ENCODE measurements at places on chromosomes 5 and 9.
A peak's percentile ranks its signal among the peaks of the same experiment; 100 is the strongest.

DNA sequence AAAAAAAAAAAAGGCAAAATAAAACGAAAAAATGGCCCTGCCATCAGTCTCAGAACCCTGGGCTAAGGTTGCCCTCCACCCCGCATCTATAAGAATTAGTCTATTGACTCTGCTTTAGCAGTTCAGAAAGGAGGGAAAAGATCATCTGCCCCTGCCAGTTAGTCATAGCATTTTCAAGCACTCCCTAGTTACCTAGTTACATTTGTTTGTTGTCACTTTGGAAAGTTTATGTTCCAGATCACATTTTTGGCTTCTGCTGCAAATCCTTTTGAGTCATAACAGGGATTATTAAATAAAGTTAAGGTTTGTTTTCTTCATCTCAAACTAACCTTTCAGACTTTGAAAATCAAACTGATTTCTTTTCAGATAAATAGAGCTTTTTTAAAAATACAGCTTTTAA, 52.1 kb downstream of the AQP7 start:
- no peak for DNase-seq

DNA sequence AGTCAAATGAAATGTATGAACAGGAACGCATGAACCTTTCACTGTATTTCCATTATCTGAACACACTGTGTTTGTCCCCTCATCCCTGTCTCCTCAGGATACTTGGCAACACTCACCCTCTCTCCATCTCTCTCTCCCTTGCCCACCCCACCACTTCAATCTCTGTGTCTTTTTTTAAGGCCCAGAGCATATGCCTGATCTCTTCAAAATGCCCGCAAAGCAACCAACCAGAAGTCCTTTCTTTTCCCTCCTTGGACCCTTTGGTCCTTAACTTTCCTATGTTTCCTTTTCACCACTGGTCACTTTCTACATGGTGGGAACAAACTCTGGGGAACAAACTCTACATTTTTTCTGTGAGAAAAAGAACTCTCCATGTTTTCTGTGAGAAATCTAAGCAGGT, 3.2 kb upstream of the IRF1 start:
- DNase-seq, result no peak

- no peak for DNase-seq
Observed at GRCh38 chr9:130308081-130308571, 42.6 kb downstream of the HMCN2 start.

GRCh38 chr5:150065886-150066285, 20.5 kb downstream of the CSF1R start:
- DNase-seq, result no peak

DNA sequence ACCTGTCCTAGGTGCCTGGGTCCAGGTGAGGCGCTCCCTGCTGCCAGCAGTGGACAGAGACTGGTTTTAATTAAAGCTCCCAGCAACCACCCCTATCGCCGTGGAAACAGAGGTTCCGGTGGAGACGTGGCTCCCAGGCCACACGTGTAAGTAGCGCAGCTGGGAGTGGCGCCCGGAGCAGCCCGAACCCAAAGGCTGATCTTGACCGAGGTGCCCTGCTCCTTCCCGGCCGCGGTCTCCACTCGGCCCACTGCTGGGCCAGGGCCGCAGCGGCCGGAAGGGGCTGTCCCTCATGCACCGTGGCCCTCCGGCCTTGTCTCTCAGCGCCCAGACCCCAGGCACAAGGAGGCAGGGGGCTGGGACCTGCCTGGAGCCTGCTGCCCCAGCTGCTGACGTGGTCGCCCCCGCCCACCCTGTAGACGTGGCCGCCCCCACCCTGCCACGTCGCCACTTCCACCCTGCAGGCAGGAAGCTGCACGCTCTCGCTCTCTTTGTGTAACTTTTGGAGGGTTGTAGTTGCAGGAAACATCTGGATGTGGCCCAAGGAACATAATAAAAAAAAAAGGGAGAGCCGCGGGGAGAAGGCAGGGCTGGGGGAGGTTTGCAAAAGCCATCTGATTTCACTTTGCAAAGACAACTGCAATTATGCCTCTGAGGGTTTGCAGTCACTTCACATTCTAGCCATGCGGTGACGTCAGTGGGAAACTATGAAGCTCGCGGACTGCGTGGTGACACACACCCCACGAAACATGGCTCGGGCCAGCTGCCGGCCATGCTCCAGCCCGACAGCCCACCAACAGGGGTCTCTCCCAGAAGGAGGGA, 129.9 kb downstream of the RXRA start:
- no peak for DNase-seq

DNA sequence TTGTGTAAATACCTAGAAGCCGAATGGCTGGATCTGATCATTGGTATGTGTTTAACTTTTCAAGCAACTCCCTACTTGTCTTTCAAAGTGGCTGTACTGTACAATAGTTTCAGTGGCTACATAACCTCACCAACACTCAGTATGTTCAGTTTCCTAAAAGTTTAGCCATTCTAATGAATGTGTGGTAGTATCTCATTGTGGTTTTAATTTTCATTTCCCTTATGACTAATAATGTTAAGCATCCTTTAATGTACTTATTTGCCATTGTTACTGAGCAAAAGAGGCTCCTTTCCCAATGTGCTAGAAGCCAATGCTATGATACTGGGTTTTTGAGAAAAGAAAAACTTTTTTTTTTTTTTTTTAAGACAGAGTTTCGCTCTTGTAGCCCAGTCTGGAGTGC, 27.8 kb upstream of the ALDOB start:
- no peak for DNase-seq

- DNase-seq, result no peak
Observed at GRCh38 chr5:150296496-150296895, 6.2 kb downstream of the ARSI start.

- no peak for DNase-seq
Observed at GRCh38 chr9:130707225-130707976, 13.8 kb downstream of the EXOSC2 start.

DNA sequence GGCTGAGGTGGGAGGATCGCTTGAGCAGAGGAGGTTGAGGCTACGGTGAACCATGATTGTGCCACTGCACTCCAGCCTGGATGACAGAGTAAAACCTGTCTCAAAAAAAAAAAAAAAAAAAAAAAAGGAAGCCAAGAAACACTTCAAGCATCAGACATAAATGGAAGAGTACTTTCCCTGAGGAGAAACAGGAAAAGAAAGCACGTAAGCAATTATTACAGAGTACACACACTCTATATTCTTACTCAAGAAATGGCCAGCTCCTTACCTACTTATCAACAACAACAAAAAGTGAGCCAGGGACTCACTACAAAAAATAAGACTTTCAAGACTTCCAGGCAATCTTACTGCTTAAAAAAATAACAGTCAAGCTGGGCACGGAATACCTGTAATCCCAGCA, 21.8 kb downstream of the ZFR start:
- no peak for DNase-seq

- no peak for DNase-seq
Observed at GRCh38 chr9:127007638-127008037, 93.1 kb downstream of the RALGPS1 start.

- DNase-seq, result no peak
Observed at GRCh38 chr9:123828449-123828848, 101.5 kb downstream of the DENND1A start.

DNA sequence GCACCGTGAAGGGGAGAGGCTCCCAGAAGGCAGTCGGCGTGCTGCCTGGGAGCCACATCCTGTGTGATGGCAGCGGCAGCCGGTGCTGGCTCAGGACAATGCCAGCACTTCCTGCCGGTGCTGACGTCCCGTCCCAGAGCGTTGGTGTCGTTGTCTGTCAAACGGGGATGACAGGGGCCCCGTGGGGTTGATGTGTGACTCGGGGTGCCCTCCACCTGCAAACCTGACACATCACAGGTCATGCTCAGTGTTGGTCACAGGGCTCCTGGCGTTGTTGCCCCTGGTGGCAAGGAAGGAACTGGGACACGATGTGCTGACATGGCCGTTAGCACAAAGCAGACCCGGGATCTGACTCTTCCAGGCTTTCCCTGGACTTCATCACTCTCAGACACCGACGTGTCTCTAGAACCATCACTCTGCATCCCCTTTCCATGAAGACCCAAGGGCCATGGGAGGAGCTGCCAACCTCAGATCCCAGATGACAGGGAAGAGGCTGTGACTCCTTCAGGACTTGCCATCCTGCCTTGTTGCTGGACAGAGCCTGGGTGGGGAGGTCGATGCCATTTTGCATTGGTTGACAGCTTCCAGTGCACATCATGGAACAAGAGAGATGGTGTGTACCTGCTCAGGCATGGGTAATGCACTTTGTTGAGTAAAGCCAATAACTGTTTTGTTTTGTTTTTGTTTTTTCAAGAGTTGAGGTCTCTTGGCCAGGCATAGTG, 21.5 kb downstream of the PLPP7 start:
- DNase-seq, result no peak

GRCh38 chr9:95413793-95414192, 96.3 kb upstream of the FANCC start:
- no peak for DNase-seq

DNA sequence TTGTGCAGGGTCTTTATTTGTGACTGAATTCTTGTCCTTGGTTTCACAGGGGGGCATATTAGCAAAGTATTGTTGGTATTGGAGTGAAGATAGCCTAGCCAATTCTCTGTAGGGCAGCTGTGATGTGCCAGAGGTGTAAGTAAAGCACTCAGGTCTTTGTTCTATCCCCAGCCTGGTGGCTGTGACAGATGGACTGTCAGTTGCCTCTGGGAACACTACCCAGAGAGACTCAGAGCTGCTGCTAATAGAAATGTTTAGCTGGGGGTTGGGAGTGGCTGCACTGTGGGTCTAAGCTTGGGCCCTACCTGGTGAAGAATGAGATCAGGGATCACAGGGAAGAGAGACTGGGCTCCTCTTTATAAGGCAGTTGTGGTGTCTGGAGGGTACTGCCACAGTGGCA, 1006.5 kb upstream of the TYRP1 start:
- no peak for DNase-seq

GRCh38 chr5:54996466-54996865, 11.1 kb upstream of the ESM1 start:
- DNase-seq, result no peak

- no peak for DNase-seq
Observed at GRCh38 chr9:28762167-28762566, 1188.9 kb upstream of the C9orf72 start.

- no peak for DNase-seq
Observed at GRCh38 chr9:136100700-136101614, 5.9 kb upstream of the NACC2 start.

DNA sequence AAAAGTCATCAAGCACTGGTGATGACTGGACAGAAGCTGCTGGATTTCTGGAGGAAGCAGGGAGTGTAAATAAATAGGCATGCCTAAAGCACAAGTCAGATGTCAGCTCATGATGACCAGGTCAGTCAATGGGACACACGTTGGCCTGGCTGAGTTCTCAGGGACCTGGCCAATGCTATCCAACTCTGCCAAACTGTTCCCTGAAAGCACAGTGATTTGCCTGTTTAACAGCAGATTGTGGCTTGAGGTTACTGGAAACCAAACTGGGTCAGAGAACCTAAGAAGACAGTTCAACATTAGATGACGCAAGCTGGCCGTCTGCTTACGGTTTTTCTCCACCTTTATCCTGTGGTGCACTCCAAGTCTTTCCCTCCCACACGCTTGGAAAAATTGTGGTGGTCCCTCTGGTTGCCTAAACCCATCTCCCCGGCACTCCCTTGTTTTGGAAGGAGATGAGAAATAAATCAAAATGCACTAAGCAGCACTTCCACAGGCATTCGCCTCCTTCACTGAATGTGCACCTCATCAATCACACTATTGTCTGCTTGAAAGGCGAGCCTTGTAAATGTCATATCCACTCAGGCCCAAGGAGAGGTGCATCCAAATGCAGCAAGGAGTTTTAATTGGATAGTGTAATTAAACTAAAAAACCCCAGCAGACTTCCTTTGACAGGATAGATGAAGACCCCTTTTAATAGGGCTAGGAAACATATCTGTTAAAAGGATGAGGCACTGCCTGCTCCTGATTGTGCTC, 199.4 kb downstream of the GAPVD1 start:
- no peak for DNase-seq

- no peak for DNase-seq
Observed at GRCh38 chr9:12595400-12595799, 97.8 kb upstream of the TYRP1 start.

GRCh38 chr5:156934450-156935211, 28.4 kb downstream of the TIMD4 start:
- DNase-seq, result peak; percentile 20

DNA sequence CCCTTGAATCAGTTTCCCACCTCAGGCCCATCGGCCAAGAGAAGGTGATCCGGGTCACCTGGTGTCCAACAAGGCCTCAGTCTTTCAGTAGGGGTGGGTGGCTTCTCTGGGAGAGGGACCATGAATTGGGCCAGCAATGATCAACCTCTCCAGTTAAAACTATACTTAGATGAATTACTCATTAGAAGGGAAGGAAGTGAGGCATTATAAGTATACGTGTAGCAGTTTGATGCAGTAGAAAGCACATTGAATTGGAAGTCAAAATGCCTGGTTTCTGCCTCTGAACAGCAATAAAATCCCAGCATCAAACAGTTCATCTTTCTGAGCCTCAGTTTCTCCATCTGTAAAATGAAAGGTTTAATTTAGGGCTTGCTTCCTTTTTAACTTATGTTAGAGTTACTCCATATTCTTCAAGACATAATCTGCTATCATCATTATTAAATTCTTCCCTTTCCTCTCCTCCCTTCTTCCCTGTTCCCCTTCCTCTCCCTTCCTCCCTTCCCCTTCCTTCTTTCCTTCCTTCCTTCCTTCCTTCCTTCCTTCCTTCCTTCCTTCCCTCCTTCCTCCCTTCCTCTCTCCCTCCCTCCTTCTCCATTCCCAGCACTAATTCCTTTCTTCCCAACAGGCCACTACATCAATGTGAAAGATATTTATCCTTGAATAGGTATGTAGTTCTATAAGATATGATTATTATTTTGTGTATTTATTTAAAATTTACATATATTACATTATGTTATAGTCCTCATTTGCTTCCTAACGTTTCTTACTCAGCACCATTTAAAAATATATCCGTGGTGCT, 18.6 kb upstream of the TMEM174 start:
- DNase-seq, result no peak

DNA sequence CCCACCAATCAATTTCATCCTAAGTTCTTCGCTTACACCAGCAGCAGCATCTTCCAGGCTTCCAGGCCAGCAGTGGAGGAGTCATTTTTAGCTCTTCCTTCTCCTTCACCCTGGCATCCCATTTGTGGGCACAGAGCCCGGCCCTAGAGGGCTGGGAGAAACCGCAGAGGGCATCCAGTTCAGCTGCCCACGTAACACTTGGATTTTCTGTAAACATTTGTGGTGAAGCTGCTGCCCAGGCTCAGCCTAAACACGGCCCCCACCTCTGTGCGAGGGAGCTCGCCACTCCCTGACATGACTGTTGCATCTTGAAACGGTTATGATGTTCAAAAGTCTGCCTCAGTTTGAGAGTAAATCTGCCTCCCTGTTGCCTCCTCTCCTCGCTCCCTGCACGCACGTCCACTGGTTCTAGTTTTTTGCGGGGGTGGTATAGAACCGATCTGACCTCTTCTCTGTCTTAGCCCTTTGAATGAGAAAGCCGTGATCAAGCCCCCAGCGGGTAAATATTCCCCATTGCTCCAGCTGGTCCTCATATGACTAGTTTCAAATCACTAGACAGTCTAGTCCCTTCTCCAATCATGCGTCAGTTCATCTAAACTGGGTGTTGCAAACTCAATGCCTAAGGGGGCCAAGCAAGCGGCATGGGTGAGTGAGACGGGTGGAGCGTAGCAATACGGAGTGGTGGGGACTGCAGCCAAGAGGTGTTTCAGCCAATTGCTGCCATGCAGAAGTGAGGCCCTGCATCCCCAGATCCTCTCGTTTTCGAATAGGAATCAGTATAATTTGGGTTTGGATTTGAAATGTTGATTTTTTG, 34.9 kb upstream of the N4BP3 start:
- no peak for DNase-seq

Data from hypothalamus (tissue), 51 donors.